Urothelium cell line (cell line): ENCODE measurements at places on chromosomes 3 and 15.

DNA sequence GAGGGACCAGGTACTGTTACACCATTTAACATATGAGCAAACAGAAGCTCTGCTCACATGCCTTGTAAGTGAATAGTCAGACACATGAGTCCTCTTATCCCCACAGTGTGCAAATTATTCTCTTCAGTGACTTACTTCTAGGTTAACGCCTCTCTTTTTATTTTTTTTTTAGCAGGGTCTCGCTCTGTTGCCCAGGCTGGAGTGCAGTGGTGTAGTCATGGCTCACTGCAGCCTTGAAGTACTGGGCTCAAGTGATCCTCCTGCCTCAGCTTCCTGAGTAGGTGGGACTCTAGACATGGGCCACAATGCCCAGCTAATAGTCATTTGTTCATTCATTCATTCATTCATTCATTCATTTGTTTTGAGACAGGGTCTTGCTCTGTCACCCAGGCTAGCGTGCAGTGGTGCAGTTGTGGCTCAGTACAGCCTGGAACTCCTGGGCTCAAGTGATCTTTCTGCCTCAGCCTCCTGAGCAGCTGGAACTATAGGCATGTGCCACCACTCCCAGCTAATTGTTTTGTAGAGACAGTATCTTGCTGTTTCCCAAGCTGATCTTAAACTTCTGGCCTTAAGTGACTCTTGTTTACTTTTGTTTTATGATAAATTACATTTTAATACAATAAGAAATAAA lies 94.7 kb downstream of the LRRC28 start:
- DNase-seq, result no peak

DNA sequence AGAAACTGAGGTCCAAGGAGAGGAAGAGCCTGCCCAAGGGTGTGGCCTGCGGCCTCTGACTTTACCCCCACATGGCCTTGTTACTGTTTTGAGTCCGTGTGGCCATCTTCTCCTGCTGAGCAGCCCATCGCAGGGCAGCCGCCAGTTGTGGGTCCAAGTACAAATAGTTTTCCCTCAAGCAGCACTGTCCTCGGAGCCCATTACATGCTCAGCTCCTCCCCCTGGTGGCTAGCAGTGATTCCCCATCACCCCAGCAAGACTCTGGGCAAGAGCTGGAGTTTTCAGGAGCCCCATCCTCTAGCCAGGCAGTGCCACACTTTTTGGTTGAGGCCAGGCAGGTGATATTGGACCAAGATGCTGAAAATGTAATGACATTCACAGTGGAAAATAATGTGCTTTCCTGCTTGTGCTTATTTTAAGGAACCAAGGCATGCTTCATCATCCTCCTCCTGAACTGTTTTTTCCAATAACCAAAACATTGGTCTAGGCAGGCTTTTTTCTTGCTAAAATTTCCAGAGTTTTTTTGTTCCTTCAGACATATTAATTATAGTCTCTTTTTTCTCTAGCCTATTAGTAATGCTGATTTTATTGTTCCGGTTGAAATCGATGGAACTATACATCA lies 23.2 kb upstream of the VILL start:
- peak; percentile 66 for DNase-seq

- DNase-seq, result peak; percentile 61
Measured at GRCh38 chr15:90956274-90957030, 1.8 kb downstream of the RCCD1 start.

- no peak for DNase-seq
Measured at GRCh38 chr3:38039101-38039898, at the start of gene DLEC1. TSS of gene DLEC1 (plus strand) at chr3:38039208. CDS start at chr3:38039226, 18 bp downstream.

GRCh38 chr15:60795889-60796288 lies 316.9 kb upstream of the ICE2 start:
- no peak for DNase-seq

- no peak for DNase-seq
Measured at GRCh38 chr3:186002884-186003472, 65.2 kb upstream of the TRA2B start.

GRCh38 chr3:14113965-14114635 lies 10.6 kb downstream of the CHCHD4 start:
- no peak for DNase-seq

- DNase-seq, result peak; percentile 49
Measured at GRCh38 chr15:67823314-67824196, 1.8 kb upstream of the SKOR1 start.

- DNase-seq, result peak; percentile 94
Measured at GRCh38 chr3:185362850-185363661, at the start of gene MAP3K13. TSS of gene MAP3K13 (plus strand) at chr3:185363136. CDS start at chr3:185428582, 65,446 bp downstream.

GRCh38 chr15:63990454-63990853 lies 55.8 kb downstream of the DAPK2 start:
- no peak for DNase-seq

GRCh38 chr3:126613479-126614188 lies 41.3 kb downstream of the TXNRD3 start:
- DNase-seq, result no peak

- DNase-seq, result no peak
Measured at GRCh38 chr15:52856286-52856685, 66.2 kb upstream of the ONECUT1 start.

GRCh38 chr15:58043192-58043903 lies 22.2 kb downstream of the ALDH1A2 start:
- no peak for DNase-seq

DNA sequence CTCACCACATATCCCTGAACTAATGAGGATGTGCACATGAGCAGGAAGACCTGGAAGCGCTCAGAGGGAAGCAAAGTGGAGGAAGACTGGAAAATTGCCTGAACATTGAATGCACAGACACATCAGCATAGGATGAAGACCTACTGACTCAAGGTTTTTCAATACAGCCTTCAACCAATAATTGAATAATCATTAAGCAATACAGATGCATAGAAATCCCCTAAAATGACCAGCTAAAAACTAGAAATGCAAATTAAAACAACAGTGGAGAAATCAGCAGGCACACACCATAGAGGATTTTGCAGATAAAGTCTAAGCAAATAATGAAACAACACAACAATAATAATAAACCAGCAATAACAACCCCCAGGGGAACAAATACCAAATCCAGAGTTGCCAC lies 80.4 kb downstream of the CEP152 start:
- no peak for DNase-seq

DNA sequence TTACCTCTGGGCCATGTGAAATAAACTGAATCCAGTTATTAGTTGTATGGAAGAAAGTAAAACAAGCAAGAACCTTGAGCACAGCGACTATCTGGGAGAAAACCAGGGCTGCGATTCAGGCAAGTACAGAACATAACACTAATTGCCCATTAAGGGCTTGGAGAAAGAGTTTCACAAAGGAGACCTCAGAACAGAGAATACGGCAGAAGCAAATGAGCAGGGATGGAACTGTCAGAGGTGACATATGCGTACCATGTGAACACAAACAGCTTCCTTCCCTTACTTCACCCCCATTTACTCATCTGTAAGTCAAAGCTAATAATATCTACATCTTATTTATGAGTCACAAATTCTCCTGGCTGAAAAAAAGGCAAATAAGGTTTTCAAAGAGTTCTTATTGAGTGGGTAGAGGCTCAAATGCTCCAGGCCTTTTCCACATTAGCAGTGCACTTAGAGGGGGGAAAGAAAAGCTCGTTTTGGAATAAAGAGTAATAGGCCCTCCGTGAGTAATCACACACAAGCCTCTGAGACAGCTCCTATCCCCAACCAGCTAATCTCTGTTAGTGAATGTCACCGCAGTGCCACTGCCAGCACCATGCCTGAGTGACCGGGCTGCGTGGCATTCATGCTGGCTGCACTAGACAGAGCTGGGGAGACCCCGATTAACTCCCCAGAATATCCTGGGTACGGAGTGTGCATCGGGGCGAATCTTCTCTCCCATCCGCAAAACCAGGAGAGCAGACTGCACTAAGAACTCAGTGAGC lies 2.6 kb downstream of the PCSK6 start:
- DNase-seq, result no peak

DNA sequence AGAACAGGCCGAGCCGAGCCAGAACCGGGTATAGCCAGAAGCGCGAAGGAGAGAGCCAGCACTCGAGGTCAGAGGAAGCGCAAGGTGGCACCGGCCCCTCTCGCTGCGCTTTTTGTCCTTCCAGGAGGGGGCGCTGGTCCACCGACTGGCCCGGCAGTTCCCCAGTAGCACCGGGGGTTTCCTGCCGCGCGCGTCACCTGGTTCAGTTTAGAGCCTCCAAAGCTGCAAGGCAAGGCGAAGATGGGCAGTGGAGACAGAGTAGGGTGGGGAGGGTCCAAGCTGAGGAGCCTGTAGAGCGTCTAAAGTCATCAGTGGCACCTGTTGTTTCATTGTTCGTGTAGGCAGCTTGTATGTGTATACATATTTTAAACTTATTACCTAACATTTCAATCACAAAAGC lies 7.6 kb upstream of the NR2E3 start:
- DNase-seq, result no peak

DNA sequence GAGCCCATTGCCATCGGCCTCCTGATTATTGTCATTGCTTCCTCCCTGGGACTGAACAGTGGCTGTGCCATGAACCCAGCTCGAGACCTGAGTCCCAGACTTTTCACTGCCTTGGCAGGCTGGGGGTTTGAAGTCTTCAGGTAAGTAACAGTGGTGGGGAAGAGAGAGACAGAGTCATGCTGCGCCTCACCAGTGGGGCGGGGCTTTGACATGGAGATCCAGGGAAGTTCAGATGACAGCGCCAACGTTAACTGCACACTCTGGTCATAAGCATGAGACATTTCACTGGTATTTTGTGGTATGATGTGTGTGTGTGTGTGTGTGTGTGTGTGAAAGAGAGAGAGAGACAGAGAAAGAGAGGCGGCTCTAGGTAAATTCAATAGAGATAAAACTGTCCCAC lies 41.0 kb downstream of the AQP9 start:
- DNase-seq, result no peak

- DNase-seq, result no peak
Measured at GRCh38 chr3:112930771-112931170, 44.1 kb downstream of the CD200R1 start.

DNA sequence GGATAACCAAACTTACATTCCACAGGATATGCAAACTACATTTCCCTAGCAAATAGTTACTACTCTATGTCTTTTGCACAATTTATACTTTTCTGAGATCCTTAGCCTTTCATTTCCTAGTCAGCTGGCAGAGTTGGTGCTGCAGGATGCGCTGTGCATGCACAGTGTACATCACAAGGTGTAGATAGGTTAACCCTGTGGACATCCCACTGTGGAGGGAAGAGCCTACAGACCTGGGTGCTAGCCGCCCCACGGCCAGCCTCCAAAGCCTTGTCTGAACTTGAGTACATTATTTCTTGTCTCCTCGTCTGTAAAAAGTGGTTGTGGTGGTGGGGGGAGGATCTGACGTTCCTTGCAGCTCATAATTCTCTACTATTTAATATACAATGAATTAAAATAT lies 3.5 kb downstream of the TNFSF10 start:
- DNase-seq, result no peak

GRCh38 chr15:89841962-89842361 lies 27.3 kb upstream of the ANPEP start:
- DNase-seq, result no peak

- DNase-seq, result peak; percentile 32
Measured at GRCh38 chr15:31801152-31801551, 229.2 kb upstream of the CHRNA7 start.

- DNase-seq, result no peak
Measured at GRCh38 chr3:6518709-6519345, 342.1 kb upstream of the GRM7 start.

DNA sequence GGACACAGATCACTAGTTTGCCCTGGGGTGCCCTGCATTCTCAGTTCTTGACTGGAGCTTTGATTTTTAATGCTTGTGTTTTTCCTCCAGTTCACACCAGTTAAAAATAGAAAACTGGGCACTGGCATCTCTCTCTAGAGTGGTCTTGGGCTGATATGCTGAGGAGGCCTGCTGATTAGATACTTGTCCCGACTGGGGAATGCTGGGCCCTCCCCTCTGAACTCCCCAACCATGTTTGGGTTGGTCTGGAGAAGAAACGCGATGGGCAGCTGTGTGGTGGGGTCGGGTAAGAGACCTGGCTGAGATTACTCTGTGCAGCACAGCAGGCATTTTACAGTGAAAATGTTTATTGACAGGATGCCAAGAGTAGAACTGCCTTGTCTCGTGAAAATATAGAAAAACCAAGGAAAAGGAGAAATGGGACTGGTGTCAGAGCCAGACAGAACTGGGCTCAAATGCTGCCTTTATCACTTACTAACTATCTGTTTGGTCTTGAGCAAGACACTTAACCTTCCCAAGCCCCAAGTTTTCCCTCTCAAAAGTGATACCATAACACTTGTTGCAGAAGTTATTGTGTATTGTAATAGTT lies 1.6 kb upstream of the ACTC1 start:
- no peak for DNase-seq

DNA sequence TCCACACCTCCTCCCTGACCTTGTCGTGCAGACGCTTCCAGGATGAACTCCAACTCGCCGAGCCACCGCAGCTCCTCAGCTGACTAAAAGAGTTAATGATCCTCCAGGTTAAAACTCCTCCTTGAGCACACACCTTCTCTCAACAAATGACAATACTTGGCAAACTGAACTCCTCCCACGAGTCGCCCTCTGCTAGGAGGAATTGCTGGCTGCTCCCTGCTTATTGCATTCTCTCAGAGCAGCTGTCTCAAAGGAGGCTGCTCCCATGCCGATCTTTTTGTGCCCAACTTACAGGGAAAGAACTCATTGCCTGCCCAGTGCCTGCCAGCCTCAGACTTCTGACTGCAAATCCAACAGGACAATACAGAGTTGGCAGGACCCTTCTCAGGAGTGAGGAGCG lies at the start of gene ATP13A4:
ATP13A4 (minus strand) TSS at position 85 of the 400 bp plus-strand sequence. CDS start 96 bp downstream, outside the sequence.
- DNase-seq, result no peak

DNA sequence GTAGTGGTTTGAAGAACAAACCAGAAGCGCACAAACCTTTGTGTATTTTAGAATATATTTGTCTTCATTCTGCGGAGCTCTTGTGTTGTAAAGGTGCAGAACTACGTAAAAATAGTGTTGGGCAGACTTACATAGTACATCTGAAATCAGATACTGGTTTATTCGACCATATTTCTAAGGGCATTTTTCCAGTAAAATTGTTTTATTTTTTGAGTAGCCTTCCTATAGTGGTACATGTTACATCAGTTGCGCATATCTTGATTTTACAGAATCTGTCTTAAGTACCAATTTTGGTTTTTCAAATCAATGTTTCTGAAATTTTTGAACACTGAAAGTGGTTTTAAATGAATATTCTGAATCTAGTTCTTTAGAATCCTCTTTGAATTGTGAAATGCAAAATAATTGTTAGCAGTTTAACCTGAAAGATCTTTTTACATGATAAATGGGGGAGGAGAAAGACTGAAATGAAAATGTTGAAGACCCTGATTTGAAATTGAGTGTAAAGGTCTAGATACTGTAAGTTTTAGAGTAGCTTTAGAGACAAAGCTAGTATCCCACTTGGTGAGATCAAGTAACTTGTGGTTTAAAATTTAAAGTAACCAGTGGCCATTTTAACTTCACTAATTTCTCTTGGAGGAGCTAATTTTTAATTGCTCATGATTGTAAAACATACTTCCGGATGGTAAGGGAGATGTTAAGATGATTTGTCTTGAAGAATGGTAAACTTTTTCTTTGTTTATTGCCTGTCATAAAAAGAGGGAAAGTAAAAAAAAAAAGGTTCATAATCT lies 15.5 kb upstream of the CHD2 start:
- DNase-seq, result no peak
